ENCODE measurements at places on chromosomes 7 and 10. TPM values are rescaled to one million over a fixed set of nuclear protein-coding genes. Genes with fewer than 3 reads are reported as not detected.

KIAA1217 gene
- total RNA-seq: 0.43 TPM

OPALIN gene
- total RNA-seq: not detected

H2AZ2 gene
- 330 TPM for total RNA-seq

PAX4 gene
- total RNA-seq: not detected

- DNase-seq: no peak
These were observed 1.3 kb upstream of the PAPSS2 start for GRCh38 chr10:87658321-87658795.

GRCh38 chr10:30862486-30862885, 169.2 kb downstream of the ZNF438 start:
- DNase-seq: no peak

- DNase-seq: no peak
These were observed 57.6 kb upstream of the LMTK2 start for GRCh38 chr7:98049034-98049433.

DNA sequence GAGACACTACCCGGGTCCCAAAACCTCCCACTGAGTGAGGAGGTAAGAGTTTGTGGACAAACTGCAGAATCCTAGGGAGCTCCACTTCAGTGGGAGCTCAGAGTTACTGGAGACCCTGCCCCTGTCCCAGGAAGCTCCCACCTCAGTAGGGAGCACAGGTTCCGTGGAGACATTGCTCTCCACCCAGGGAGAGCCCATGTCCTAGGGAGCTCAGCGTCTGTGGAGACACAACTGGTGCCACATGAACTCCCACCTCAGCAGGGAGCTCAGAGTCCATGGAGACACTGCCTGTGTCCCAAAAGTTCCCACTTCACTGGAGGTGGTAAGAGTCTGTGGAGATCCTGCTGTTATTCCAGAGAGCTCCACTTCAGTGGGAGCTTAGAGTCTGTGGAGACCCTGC, 6.3 kb downstream of the MYO1G start:
- DNase-seq: no peak

GRCh38 chr7:2248984-2249694, 7.1 kb downstream of the NUDT1 start:
- peak; percentile 75 for DNase-seq

- DNase-seq: no peak
These were observed 304.1 kb upstream of the ZNF32 start for GRCh38 chr10:43952760-43953159.

DNA sequence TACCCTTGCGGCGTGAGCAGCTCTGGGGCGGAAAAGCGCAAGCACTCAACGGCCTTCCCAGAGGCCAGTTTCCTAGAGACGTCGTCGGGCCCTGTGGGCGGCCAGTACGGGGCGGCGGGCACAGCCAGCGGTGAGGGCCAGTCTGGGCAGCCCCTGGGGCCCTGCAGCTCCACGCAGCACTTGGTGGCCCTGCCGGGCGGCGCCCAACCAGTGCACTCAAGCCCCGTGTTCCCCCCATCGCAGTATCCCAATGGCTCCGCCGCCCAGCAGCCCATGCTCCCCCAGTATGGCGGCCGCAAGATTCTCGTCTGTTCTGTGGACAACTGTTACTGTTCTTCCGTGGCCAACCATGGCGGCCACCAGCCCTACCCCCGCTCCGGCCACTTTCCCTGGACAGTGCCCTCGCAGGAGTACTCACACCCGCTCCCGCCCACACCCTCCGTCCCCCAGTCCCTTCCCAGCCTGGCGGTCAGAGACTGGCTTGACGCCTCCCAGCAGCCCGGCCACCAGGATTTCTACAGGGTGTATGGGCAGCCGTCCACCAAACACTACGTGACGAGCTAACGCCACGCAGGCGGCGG, 12.6 kb downstream of the TRIM8 start:
- DNase-seq: no peak

GRCh38 chr7:4028221-4028620, 653.9 kb upstream of the FOXK1 start:
- no peak for DNase-seq

GRCh38 chr10:129755158-129755591, 208.9 kb downstream of the EBF3 start:
- no peak for DNase-seq

DNA sequence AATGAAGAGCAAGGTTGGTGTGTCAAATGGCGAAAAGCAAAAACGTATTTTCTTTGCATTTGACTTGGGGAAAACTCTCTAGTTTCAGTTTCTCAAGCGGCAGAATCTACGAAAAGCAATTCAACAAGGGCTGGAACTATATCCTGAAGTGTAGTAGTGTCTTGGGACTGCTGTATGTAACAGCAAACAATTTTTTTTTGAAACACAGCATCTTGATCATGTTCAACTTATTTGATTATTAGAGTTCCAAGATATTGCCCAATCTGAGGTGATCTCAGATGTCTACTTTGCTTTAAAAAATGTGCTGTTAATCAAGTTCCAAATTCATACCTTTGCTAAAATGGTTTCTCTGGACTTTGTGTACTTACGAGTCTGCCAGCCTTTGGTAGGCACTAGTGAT, 120.6 kb downstream of the ZWINT start:
- no peak for DNase-seq

DNA sequence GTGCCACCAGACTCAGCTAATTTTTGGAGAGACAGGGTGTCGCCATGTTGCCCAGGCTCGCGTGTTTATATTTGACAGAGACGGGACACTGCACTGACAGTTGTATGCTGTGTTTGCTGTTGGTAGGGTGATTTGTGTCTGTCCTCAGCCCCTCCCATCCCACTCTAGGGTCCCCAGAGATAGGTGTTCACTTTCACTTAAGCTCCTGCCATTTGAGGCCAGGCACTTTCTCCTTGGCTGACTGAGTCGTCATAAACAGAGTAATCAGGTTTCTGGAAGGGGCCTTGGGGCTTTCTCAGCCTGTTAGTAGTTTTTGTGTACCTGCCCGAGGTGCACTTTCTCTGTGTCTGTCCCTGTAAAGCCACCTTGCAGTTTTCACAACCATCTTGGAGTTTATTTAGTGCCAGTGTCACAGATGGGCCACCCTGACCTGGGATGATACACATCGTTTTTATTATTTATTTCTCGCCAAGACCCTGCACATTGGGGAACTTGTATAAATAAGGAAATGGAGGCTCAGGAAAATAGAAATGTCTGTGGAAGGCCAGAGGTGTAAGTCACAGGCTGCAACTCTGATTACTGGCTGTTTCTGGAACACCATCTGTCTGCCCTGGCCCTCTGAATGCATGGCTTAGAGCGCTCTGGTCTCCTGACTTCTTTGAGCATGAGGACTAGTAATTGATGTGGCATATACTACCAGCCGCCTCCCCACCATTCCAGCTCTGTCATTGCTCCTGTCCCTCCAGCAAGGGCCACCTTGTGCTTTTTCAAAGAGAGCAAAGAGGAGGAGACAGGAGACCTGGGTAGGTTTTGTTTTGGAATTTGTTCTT, 81.9 kb upstream of the PDCD4 start:
- DNase-seq: no peak

All from activated naive CD4-positive, alpha-beta T cell treated with anti-CD3 and anti-CD28 coated beads, Interleukin-2, amount 50 U/mL, for 72 hours (primary cell).